ELR (cell line): ENCODE measurements at places on chromosomes 2 and 18.

GRCh38 chr2:189913821-189914220 lies 129.6 kb downstream of the PMS1 start:
- no peak for DNase-seq

DNA sequence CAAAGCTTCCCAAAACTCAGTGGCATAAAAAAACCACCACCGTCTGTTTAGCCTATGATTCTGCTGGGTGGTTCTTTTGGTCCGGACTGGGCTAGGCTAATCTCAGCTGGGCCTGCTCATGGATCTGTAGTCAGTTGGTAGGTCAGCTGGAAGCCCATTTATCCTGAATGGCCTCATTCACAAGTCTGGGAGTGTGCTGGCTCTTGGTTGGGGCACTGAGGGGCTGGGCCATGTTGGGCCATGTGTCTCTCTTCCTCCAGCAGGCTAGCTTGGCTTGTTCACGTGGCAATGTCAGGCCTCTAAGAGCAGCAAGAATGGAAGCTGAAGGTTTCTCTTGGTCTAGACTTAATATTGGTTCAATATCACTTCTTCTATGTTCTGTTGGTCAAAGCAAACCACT lies 95.7 kb upstream of the HS6ST1 start:
- no peak for DNase-seq

DNA sequence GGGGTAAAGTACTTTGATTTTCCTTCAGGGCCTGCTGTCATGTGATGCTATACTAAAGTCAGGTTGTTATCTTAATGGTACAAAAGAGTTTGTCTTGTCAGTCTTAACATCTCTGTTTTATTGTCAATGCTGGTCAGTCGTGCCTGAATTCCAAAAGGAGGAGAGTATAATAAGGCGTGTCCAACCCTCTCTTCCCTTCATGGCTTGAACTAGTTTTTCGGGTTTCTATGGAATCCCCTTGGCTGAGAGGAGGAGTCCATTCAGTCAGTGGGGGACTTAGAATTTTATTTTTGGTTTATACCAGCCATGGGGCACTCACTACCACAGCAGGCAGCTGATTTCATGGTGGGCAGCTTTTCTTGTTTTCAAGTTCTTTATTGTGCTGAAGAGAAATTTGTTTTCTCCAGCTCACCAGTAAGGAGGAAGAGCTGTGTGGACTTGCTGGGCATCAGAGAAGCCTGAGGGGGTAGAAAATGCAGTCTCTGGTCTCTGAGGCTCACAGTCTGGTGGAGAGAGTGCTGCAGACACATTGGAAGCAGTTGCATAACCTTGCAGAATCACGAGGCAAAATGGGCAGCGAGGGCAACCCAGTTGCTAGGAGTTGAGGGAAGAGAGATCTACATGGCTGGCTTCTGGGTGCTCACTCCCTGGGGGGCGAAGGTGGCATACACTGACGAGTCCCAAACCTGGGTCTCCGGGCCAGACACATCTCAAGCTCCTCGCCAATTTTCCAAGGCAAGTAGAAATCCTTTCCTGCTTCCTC lies 193.1 kb downstream of the ZBTB7C start:
- no peak for DNase-seq

GRCh38 chr18:61690418-61691138 lies 202.2 kb downstream of the RNF152 start:
- no peak for DNase-seq

DNA sequence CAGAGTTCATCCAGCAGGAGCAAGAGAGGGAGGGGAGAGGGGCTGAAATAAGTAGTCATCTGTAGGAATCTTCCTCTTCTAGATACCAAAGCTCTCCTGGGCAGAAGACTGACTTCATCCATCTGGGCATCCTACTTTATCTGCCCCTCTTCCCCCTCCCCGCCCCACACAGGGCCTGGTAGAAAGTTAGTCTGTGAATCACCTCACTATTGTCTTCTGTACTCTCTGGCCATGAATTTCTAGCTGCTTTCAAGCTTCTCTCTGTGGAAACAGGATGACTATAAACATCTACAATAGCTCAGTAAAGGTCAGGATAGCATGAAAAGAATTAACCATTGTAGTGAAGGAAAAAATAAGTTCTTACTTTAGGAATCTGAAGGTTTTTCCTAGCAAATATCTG lies 47.7 kb upstream of the RNU4ATAC start:
- DNase-seq, result no peak

DNA sequence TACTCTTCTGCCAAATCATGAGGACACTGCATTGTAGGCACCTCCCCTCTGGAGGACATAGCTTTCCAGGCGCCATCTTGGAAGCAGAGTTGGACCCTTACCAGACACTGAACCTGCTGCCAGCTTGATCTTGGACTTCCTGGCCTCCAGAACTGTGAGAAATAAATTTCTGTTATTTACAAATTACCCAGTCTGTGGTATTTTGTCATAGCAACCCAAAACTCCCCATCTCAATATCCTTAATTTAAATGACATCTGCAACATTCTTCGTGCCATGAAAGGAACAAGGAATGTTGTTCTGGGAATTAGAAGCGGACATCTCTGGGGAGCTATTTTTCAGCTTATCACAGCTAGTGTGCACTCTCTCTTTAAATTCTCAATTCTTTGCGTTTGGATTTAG lies 57.4 kb upstream of the CHRNA1 start:
- no peak for DNase-seq

- DNase-seq, result peak; percentile 38
These were observed 154.3 kb downstream of the SEPTIN10 start for GRCh38 chr2:109459485-109459884.

GRCh38 chr2:26034637-26034992 lies 731 bp downstream of the RAB10 start:
- DNase-seq, result peak; percentile 39

- no peak for DNase-seq
These were observed 10.8 kb upstream of the SDC1 start for GRCh38 chr2:20235655-20236305.

DNA sequence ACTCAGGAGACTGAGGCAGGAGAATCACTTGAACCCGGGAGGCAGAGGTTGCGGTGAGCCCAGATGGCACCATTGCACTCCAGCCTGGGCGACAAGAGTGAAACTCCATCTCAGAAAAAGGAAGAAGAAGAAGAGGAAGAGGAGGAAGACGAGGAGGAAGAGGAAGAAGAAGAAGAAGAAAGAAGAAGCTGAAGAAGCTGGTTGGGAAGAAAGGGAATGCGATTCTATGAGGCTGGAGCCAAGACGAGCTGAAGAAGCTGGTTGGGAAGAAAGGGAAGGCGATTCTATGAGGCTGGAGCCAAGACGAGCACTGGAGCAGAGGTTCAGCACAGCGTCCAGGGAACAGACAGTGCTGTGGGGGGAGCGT lies 30.3 kb upstream of the TAF1B start:
- DNase-seq, result no peak

GRCh38 chr18:28411806-28412205 lies 234.9 kb upstream of the CDH2 start:
- DNase-seq, result peak; percentile 28
